Fibroblast of skin of left quadriceps (primary cell): ENCODE measurements at places on chromosomes 16 and 17.

GRCh38 chr16:10009684-10010083 lies 172.5 kb downstream of the GRIN2A start:
- no peak for DNase-seq

- no peak for DNase-seq
Observed at GRCh38 chr16:14329727-14330350, 258.7 kb downstream of the MRTFB start.

DNA sequence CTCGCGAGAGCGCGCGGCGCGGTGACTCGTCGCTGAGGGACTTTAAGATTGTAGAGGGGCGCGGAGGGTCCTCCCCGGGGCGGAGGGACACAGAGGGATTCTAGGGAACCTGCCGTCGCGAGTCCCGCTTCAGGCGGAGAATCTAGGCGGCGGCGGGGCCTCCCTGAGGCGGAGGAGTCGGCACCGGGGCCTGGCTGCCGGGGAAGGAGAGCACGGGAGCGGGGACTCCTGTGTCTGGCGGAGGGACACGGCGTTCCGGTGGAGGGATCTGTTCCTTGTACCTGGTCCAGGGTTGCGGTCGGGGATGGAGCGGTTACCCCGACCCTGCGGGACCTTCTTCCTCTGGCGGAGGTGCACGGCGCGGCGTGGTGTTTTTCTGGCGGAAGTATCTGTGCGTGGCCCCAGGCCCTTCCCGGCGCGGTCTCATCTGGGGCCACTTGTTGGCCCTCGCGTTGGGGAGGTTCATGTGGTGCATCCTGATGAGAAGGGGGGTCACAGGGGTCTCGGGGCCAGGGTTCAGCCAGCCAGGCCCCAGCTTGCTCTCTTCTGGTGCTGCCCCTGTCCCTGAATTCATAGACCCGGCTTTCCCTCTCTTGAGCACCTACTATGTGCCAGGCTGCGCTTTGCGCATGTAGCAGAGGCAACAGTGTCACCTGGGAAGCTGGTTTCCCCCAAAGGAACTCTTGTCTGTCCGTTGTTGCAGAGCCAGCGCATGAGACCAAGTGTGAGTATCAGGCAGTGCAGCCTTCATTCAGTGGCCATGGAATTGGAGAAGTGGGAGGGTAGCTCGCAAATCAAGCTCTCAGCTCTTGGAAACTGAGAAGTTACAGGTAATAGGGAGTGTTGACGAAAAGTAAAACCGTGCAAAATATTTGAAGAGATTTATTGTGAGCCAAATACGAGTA lies 563 bp upstream of the ZKSCAN2 start:
- peak; percentile 85 for DNase-seq

DNA sequence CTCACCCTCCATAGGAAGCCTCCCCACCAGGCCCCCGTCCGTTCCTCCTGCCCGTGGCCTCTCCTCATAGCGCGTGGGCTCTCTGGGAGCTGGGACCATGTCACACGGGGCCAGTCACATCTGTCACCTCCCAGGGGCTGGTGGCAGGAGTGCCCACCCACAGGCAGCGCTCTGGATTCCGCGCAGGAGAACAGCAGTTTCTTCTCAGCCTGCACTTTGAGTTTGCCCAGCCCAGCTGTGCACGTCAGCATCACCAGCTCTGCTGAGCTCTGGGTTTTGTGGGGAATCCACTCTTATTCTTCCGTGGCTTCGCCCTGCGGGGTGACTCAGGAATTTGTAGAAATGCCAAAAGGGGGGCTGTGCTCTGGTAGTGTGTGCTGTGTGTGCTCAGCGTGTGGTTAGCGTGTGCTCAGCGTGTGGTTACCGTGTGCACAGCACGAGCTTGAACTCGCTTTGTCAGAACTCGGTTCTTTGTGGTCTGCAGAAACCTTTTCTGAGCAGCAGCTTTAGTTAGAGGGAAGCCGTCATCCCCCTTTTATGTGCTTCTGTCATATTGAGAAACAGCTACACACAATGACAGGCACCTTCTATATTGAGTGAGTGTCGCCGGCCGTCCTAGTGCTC lies 3.2 kb downstream of the ACSF3 start:
- no peak for DNase-seq

GRCh38 chr16:12507366-12507765 lies 296.3 kb downstream of the CPPED1 start:
- no peak for DNase-seq

- DNase-seq: no peak
Observed at GRCh38 chr17:17076066-17076465, 33.8 kb downstream of the MPRIP start.

GRCh38 chr17:332558-333322 lies 19.9 kb downstream of the RPH3AL start:
- DNase-seq: no peak

- DNase-seq: no peak
Observed at GRCh38 chr16:67246756-67247191, 507 bp downstream of the FHOD1 start.

DNA sequence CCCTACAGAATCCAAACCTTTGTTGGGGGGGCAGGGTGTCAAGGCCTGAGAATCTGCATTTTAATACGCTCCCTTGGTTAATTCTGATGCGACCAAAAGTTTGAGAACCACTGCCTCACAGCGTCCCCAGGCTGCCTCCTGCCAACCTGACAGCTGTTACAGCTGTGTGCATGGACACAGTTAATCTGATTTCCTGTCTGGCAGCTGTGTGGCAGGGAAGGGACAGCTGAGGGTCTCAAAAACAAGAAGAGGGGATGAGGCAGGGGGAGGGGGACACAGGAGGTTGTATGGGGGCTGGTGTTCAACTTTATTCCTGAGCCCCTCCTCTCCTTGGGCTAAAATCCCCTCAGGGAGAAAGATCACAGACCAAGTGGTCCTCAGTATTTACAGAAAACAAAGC lies 17.5 kb downstream of the HDAC5 start:
- no peak for DNase-seq
